T follicular helper cell (primary cell): ENCODE measurements at places on chromosomes 5 and 9.

- no peak for DNase-seq
These were observed 38.0 kb downstream of the CDO1 start for GRCh38 chr5:115778417-115778816.

- no peak for DNase-seq
These were observed 12.8 kb upstream of the ZFP62 start for GRCh38 chr5:180873615-180874520.

GRCh38 chr9:111627260-111627963 lies 3.7 kb upstream of the DNAJC25 start:
- no peak for DNase-seq

DNA sequence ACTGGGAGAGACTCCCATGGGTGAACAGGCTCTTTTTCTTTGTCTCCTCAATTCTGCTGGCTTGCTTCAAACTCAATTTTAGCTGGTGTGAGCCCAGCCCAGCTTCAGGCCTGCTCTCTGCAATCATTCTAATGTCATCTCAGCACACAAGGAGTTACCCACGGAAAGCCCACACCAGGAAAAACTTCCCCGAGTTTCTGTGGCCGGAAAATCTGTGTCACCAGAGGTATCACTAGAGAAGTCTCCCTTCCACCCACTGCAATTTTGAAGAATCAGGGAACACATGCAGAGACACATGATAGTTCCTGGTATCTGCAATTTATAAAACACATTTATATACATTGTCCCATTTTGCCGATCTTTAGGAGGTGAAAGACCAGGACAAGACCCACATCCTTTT lies 13.5 kb upstream of the NDFIP1 start:
- DNase-seq: no peak
